ENCODE measurements at places on chromosomes 12 and 14.

DNA sequence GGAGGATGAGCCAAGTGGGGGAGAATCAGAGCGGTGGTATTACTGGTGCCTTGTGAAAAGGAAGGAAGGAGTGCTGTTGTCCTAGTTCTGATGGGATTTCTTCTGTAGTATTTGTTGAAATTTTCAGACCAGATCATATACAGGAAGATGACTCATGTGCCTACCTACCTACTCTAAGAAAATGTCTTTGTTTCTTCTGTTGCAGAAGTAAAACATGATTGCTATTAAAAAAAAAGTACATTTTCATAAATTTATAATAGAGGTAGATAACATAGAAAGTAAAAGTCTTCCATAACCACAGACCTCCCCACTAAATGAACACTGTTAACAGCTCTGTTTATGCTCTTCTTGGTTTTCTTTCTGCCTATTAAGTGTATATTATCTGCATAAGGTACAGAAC is 26.9 kb downstream of the SAMD4A start:
- no peak for DNase-seq

- DNase-seq = peak; percentile 61
Measured at GRCh38 chr12:62731055-62731820, 203.7 kb downstream of the PPM1H start.

- DNase-seq = no peak
Measured at GRCh38 chr12:13206560-13206897, 10.0 kb downstream of the EMP1 start.

DNA sequence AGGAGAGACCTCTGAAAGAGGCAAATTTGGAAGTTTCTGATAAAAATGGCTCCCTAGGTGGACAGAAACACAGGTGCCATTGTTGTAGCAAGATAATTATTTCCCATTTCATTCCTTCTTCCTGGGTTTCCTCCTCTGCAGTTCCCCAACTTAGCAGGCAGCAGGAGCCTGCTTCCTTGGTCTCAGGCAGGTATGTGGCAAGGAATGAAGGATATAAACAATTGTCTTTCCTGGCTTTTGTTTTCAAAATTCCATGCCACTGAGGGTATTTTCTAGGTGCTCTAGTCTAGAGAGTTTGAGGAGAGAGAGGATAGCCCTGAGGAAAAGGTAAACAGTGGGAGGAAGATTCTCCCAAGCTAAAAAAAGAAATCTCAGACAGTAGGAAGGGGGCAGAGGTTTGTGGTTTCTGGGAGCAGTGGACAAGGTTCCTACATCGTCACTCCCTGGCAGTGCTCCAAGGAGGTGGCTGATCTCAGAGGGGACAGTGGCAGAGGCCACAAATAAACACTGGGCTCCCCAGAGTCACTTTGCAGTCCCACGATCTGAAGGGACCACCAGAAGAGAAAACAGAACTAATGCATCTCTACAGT is 82.6 kb upstream of the IGF1 start:
- no peak for DNase-seq

GRCh38 chr12:28144059-28144458 is 46.2 kb upstream of the CCDC91 start:
- DNase-seq = no peak

DNA sequence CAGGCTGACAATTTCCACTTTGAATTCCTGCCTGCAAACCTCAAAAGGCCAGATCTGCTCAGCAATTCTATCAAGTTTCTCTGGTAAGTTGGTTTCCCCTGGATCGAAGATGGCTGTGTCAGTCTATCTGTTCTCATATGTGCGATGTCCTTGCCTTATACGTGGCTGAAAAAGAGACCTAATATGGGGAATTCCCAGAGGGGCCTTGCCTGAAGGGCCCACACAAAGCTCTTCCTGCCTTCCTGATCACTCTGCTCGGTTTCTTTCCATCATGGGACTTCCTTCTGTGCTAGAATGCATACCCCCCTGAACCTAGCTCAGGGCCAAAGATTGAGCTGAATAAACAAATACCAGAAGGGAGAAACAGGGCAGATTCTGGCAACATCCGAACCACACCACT is 13.2 kb downstream of the TCL1B start:
- DNase-seq = no peak

GRCh38 chr14:74962046-74962445 is 6.6 kb upstream of the PGF start:
- DNase-seq = no peak

DNA sequence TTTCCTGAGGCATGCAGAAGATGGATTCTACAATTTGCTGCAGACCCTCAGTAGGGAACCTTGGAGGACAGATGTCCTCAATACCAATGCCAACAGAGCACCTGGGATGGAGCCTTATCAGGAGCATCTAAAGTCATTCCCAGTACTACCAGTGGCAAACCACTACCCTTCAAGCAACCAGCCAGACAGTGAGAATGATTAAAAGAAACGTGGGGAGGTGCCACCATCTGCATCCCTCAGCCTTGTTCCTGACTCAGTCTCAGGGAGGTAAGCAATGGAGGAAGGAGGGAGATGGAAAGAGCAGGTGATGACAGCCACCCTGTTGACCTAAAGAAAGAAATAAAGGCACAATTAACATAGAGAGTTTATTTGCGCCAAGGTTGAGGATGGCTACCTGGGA is 175.2 kb upstream of the GRIN2B start:
- DNase-seq = no peak

DNA sequence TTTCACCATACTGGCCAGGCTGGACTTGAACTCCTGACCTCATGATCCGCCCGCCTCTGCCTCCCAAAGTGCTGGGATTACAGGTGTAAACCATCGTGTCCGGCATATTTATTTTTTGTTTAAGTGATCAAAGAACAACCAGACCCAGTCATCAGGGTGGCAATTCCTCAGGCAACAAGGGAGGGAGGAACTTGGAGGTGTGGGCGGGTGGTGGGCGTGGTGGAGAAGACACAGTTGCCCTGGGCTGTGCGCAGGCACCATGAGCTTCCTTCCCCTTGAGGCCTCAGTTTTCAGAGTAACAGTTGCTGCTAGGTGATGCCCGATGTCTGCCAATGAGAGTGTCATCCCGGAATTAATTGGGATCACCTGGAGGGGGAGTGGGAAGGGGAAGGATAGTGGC is 191.7 kb downstream of the ALG10 start:
- no peak for DNase-seq

GRCh38 chr12:46919666-46920400 is 94.0 kb upstream of the SLC38A4 start:
- DNase-seq = peak; percentile 59

GRCh38 chr12:9607716-9608115 is at the start of gene KLRB1:
KLRB1 (minus strand) TSS chr12:9607916; CDS start chr12:9607839, 77 bp downstream.
- DNase-seq = no peak

- no peak for DNase-seq
Measured at GRCh38 chr14:75247286-75247922, 31.2 kb upstream of the FOS start.

- no peak for DNase-seq
Measured at GRCh38 chr12:82069931-82070514, 288.2 kb downstream of the CCDC59 start.

- peak; percentile 33 for DNase-seq
Measured at GRCh38 chr14:74478996-74479635, 14.0 kb downstream of the NPC2 start.

DNA sequence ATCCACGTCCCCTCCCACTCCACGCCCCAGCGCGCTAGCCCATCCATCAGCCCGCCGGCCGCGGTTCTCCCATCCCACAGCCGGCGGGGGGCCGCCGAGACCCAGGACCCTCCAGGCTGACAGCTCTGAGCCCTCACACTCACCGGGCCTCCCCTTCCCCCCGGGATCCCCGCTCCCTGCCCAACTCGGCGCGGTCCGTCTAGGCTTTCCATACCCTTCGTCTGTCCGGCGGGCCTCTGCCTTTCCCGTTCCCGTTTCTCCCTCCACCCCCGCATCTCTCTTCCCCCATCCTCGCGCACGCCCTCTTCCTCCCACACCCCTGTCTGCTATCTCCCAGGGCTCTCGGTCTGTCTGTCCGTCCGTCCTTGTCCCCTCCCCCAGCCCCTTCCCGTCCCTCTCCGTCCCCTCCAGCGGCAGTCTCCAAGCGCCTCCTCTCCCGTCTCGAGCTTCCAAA is 726 bp downstream of the ZFHX2 start:
- peak; percentile 41 for DNase-seq

DNA sequence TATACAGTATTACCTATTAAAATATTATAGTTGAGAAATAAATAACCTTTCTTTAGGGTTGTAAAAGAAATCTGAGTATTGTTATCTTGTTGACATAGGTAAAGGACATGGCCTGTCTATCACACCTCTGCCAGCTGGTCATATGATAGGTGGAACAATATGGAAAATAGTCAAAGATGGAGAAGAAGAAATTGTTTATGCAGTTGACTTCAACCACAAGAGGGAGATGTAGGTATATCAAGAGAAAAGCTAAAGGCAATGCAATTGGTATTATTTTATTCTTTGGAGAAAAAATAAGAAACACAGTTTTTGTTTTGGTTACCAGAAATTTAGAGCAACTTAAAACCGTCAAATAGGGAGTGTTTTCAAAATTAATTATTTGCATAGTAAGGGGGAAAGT is 13.5 kb downstream of the CPSF2 start:
- DNase-seq = peak; percentile 46

- no peak for DNase-seq
Measured at GRCh38 chr12:32080435-32080834, 26.2 kb upstream of the BICD1 start.

GRCh38 chr12:19757317-19757877 is 318.1 kb downstream of the AEBP2 start:
- peak; percentile 31 for DNase-seq

DNA sequence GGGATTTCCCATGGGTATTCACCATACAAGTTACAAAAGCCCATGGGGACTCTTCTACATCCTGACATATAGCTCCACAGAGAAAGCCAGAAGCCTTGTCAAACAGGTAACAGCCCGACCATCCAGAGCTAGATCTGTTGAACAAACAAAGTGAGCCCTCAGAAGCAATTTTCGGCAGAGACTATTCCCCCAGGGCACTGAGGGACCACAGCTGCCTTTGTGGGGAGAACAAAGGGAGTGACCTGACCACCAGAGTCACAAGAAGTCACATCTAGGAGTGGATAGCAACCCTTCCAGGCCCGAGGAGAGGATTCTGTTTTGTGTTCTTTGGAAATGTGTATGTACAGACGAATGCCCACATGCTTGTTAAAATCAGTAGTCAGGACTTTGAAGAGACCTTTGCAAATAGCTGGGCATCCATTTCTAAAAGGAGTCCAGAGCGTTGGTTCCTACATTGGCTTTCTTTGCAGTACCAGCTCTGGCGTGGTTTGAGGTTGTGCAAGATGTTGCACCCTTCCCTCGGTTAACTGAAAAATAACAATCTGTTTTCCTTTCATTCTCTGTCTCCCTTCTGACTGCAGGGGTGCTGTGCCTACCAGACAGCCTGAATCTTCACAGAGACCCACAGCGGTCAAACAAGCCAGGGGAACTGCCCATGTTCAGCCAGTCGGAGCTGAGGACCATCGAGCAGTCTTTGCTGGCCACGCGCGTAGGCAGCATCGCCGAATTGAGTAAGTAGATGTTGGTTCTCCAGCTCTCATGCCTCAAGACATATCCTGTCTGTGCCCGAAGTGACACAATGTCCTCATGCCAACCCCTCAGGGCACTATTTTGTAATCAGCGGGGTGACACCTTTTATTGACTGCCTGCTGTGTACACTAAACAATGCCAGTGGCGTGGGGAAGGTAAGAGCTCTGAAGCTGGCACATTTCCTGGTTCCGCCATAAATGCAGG is 165.4 kb upstream of the PWP1 start:
- no peak for DNase-seq

DNA sequence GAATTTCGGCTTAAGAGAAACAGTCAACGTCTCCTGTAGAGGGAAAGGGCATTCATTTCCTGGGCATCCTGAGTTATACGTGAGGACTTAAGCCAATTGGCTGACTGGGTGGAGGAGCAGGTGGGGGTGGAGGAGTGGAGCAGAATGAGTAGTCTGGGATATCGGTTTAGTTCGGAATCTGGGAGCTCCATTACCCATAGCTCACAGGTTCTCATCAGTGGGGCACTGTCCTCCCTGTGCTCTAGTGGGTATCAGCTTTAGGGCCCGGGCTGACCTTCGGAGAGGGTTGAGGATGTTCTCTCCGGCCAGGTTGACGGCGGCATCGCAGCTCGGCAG is 704 bp downstream of the SDR39U1 start:
- no peak for DNase-seq

DNA sequence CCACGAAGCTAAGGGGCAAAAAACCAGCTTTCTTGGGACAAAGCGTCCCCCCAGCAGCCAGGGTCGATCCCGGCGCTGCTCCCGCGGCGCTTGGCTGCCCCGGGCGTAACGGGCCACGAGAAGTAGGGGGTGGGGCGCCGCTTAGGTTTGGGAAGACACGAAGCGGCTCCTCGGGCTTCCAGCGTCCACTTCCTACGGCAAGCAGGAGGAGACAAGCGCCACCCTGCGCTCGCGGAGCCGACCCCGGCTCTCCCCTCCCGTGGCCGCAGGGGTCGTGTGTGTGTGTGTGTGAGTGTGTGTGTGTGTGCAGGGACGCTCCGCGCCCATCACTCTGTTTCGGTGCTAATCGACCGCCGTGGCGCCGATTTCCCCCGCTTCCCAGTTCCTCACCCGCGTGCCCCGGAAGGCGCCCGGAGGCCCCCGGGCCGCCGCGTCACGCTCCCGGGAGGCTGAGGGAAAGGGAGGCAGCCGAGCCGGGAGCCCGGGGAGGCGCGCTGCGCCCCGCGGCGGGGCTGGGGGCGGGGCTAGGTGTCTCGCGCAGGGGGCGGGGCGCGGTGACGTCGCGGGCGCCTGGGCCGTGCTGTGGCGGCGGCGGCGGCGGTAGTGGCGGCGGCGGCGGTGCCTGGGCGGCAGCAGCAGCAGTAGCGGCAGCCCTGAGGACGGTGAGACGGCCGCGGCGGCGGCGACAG is at the start of gene ERC1:
TSS of gene ERC1 (plus strand) at position 563 of the 689 bp plus-strand sequence. CDS start 36,681 bp downstream, outside the sequence.
- DNase-seq = peak; percentile 98

DNA sequence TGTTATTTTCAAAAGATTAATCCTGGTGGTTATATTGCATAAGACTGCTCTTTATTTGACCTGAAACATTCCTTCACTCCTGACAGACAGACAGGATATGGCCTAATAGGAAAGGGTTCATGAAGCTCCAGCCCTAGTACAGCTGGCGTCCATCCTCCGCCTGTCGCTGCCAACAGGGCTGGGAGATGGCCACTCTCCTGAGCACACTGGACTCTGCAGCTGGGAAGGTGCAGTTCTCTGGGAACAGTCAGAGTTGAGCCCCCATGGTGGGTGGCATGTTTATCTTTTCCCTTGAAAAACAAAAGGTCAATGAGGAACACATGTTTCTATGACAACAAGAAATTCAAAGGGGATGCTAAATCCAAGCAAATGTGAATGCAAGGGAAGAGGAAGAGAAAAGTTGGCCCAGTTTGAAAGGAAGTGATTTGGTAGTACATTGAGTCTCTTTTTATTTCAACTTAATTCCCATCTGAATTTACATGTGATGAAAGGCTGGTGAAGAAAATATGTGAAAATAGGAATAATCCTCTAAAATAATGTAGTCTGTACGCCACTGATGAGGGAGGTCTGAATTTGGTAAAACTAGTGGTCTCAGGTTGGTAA is 89.9 kb upstream of the DCN start:
- no peak for DNase-seq

- no peak for DNase-seq
Measured at GRCh38 chr14:23125933-23126524, 7.0 kb upstream of the CEBPE start.

DNA sequence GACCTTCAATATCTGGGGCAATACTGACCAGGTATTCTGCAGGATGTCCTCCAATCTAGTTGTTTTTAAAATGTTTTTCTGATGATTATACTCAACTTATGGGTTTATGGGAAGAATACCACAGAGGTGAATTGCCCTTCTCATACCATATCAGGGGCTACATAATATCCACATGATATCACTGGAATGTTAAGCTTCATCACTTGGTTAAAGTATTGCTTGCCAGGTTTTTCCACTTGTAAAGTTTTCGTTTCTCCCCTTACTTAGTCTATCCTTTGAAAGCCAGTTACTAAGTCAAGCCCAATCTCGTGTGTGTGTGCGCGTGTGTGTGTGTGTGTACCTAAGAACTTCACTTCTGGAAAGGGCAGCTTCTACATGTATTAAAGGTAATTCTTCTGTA is 980.9 kb upstream of the FBXO33 start:
- DNase-seq = no peak
